Stimulated activated CD8-positive, alpha-beta memory T cell treated with anti-CD3 and anti-CD28 coated beads, Interleukin-15, amount 100 ng/mL, for 4 hours (primary cell): ENCODE measurements at places on chromosomes 4 and X.

DNA sequence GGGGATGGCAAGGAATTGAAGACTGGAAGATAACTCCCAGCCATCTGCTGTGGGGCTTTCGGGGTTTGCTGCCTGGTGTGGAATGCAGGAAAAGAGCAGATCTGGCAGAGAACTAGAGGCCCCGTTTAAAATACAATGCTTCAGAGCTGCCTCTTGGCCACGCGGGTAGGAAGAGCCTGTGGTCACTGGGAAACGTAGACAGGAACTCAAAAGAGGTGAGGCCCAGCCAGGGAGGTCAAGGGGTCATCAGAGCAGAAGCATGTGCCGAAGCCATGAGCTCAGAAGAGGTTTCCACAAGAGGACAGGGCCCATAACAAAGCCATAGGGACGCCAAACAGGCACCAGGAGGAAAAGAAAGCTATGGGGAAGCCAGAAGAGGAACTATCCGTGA, 14.5 kb upstream of the STS start:
- DNase-seq = no peak

DNA sequence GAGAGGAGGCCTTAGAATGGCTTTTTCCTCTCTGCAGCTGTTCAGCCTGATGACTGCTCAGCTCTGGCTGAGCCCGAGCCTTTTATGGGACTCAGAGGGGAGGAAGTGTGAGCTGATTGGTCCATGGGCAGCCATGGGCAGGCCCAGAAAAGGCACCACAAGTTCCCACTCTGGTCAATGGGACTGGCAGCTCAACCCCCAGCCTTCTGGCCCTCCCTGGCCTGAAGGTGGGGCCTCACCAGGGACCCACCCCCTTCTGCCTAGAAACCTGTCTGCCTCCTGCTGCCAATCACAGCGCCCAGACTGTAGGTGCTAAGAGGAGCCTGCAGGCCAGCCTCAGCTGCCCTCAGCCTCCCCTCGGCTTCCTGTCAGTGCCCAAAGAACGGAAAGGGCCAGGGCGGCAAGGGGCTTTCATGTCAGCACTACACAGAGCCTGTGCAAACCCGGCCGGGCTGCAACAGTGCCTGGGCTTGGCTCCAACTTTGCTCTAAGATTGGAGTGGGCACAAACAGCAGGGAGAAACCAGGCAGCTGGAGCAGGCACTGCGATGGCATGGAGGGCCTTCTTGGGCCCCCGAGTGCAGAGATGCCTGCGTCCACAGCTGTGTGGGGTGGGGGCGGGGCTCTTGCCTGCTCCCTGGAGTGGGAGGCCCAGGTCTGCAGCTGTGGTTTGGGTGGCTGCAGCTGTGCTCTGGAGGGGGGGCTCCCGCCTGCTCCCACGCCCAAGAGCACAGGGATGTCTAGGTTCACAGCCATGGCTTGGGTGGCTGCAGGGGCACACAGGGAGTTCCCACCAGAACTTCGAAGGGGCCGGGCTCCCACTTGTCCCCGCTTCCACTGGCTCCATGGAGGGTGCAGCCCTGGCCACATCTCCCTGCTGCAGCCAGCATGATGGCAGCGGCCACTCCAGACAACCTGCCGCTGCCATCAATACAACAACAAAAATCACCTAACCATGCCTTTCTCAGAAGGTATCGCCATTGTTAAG, 92.6 kb downstream of the NXF2 start:
- DNase-seq = no peak

DNA sequence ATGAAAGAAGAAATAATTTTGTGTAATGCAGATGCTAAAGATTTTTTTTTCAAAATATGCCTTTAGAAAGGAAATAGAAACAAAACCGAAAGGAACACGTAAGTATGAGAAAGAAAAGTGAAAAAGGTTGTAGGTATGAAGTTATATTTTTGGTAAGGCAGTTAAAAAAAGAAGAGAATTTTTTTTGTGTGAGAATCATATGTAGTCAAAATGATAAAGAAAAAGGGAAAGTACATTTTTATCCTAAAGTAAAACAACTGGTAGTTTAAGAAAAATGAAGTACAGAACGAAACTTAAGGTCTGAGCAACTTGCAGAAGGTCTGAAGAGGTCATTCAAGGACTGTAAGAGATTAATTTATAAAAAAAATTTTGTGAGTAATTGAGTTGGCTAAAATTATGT, 164.0 kb upstream of the TRAM1L1 start:
- no peak for DNase-seq

DNA sequence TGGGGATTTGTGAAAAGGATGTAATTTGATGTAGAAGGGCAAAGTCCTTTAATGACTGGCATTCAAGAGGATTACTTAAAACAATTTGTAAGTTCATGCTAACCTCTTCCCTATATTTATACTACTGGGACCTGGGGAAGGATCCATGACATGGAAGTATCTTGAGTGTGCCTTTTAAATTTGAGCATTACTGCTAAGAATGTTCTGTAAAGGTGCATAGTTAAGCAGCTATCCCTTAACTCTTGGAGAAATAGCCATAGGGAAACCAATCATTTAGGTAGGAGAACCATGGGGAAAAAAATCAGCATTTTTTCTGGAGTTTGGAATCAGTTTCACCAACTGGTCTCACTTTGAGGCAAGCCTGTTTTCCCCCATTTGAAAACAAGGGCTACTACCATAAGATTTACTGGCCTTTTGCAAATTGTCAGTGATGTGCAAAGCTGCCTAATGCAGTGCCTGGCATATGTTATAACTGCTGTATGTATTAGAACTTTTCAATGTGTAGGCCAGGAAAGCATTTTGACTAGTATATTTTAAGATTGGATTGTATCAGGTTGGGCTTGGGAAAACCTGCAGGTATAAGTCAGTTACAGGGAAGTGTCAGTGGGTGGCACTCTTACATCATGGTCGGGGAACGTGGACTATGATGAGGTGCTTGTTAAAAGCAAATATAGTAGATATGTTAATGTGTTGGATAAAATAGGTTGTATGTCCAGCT, 72.1 kb downstream of the PRSS12 start:
- no peak for DNase-seq

GRCh38 chr4:88522702-88523324, 763 bp downstream of the PYURF start:
- no peak for DNase-seq

- no peak for DNase-seq
Measured at GRCh38 chr4:34271479-34272355, 1972.6 kb downstream of the ARAP2 start.

GRCh38 chr4:45409536-45409935, 683.2 kb upstream of the GNPDA2 start:
- DNase-seq = no peak

- no peak for DNase-seq
Measured at GRCh38 chr4:108336076-108336475, 167.3 kb upstream of the LEF1 start.

DNA sequence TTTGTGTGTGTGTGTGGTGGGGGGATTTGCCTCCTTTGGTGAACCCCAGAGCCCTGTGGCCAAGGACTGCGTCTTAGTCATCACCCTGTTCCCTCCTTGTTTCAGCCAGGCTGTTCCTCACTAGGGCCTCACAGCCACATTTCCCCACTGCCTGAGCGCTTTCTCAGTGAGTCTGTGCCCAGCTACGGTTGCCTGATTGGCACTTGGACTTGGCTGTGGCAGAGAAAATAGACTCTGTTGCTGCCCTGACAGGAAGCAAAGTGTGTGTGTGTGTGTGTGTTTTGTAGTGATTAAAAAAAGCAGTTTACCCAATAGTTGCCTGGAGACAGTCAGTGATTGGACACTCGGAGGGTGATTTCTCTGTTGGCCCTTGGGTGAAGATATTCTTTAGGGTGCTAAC, 113.0 kb downstream of the UCHL1 start:
- DNase-seq = no peak

- DNase-seq = no peak
Measured at GRCh38 chr4:175350246-175350645, 432.1 kb downstream of the ADAM29 start.

DNA sequence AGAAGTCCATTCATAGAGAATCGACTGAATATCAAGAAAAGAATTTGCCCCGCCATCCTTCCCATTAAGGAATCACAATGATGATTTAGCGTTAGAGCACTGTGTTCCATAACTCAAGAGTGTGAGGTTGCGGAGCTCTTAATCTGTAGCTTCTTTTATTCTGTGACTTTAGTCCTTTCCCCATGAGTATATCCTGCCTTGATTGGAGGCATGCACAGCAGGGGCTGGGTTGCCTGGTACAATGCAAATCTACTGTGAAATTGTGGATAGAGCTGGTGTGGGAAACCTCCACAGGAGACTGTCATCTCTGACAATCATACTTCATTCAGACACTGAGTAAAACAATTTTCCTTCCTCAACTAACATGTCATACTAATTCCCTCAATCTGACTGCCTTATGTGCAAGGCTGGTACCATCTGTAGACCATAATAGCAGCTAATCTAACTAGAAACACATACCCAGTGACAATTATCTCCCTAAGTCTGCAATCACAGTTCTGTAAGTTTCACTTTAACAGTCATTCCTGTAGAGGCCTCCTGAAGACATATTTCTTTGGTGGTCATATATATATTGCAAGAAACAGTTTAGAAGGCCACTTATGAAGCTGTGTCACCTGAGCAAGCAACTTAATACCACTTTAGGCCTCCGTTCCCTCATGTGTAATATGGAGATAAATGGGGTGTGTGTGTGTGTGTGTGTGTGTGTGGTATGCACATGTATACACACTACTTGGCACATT, 355.2 kb upstream of the FAM241A start:
- DNase-seq = no peak

DNA sequence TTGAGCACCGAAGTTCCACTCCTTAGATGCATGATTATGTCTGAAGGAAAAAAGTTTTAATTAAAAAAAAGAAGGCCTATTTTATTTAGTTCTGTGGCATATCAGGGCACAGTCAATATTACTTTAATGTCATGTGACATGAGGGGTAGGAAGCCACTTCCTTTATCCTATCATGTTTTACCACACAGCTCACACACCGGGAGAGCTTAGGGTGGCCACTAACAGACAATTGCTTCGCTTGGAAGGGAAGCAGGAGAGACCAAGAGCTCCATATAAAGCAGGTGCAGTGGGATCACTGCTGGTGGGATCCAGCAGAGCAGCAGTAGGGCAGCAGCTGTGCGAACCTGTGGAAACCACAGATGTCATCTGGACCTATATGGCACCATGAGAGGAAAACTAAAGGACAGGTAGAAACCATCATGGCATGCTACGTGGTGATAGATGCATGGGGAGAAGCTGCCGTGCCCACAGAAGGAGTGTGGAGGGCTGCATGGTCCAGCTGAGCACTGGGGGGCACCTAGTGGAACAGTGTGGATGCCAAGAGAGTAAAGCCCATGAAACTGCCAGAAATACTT, 52.0 kb downstream of the DTHD1 start:
- DNase-seq = no peak

- DNase-seq = no peak
Measured at GRCh38 chr4:156556336-156556735, 415.3 kb downstream of the PDGFC start.

DNA sequence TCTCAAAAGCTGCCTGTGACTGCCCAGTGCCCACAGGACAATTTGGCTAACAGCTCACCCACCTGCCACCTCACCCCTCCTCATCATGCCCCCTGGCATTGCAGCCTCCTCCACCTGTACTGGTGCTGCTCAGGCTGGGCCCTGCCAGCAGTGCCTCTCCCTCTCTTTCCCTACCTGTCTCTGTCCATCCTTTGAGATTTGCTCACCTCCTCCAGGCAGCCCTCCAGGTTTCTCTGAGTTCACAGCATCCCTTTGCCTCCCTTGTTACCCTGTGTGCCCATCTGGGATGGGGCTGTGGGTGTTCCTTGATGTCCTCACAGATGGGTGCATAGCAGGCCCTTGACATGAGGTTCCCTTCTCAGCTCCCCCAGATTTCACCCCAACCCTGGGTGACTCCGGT, 224.9 kb downstream of the AFAP1 start:
- DNase-seq = no peak

DNA sequence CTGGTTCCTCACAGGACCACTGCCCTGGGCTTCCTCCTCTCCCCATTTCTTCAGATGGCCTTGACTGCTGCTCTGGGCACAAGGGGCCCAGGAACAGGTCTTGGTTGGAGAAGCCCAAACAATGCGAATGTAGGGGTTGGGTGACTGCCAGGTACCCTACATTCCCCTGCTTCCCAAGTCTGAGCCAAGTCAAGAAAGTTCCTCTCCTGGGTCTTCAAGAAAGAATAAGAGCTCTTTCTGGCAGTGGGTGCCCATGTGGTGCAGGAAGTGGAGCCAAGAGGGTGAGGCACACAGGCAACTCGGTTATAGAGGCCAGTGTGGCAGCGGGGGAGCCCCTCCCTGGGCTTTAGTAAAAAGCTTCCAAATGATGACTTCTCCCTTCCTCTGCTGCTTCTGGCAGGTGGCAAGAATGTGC, 2.7 kb downstream of the SLC34A2 start:
- DNase-seq = no peak

DNA sequence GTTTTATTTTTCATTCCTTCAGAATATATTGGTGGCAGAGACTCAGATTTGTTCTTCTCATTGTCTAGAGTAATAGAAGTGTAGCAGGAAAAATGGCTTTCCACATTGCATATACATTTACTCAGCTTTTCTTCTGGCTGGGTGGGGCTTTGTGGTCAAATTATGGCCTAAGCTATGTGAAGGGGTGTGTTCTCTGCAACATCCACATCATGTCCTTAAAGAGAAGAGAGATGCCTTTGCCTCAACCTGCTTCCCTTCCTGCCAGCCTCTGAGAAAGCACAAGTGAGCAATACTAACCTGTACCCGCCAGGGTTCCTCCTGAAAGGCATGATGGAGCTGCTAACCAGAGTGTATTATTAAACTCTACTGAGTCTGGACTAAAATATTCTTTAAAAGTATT, 695.6 kb upstream of the FAM241A start:
- no peak for DNase-seq

- no peak for DNase-seq
Measured at GRCh38 chr4:104859601-104860237, 287.0 kb upstream of the TET2 start.

GRCh38 chr4:11194431-11194830, 234.3 kb downstream of the HS3ST1 start:
- no peak for DNase-seq

DNA sequence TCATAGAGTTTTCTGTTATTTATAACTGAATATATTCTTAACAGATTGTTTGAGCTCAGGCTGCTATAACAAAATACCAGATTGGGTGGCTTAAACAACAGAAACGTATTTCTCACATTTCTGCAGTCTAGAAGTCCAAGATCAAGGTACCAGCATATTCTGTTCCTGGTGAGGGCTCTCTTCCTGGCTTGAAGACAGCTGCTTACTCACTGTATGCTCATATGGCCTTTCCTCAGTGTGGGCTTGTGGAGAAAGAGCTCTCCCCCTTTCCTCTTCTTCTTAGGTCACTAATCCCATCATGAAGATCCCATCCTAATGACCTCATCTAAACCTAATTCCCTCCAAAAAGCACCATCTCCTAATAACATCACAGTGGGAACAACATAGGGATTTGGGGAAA, 117.8 kb downstream of the RASGEF1B start:
- DNase-seq = no peak
